CD4-positive, alpha-beta T cell treated with Interleukin-6 at 100 ng/mL for 8 hours (primary cell): ENCODE measurements at places on chromosomes 4 and X.

- no peak for DNase-seq
Observed at GRCh38 chrX:136185401-136186022, 38.2 kb downstream of the FHL1 start.

- no peak for DNase-seq
Observed at GRCh38 chr4:67366311-67366861, 178.9 kb downstream of the CENPC start.

DNA sequence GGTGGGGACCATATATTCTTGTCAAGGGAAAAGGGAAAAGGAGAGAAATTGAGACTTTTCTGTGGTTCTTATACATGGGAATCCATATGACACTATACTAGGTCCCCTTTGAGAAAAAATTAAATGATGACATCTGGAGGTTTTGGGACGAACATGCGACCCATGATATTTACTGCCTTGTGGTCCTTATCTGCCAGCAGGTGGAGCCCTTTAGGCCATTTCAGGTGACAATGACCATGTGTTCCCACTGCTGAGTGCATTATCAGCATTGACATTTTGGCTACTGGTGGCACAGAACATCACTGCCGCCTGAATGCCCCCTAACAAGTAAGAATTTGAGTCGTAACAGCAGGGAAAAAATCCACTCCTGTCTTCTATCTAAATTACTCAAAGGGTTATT lies 843.4 kb downstream of the FSTL5 start:
- no peak for DNase-seq

GRCh38 chr4:150402871-150403272 lies 179.1 kb upstream of the MAB21L2 start:
- no peak for DNase-seq

- peak; percentile 19 for DNase-seq
Observed at GRCh38 chr4:154626793-154627484, 14.5 kb upstream of the FGG start.

DNA sequence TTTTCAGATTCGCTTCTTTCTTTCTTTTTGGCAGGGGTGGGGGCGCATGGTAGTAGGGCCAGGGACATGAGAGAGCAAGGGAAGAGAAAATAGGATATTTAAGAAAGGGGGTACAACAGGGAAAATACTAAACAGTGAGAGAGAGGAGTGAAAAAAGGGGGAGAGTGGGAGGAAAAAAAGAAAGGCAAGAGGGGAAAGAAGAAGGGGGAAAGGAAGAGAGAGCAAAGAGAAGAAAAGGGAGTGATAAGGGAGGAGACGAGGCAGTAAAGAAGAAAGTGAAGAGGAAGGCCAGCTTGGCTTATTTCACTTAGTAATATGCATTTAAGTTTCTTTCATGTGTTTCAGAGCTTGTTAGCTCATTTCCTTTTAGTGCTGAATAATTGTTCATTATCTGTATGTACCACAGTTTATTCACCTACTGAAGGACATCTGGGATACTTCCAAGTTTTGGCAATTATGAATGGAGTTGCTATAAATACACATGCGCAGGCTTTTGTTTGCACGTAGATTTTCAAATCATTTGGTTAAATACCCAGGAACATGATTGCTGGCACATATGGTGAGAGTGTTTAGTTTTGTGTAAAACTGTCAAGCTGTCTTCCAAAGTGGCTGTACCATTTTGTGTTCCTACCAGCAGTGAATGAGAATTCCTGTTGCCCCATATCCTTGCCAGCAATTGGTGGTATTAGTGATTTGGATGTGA lies 37.3 kb downstream of the CASP6 start:
- no peak for DNase-seq

DNA sequence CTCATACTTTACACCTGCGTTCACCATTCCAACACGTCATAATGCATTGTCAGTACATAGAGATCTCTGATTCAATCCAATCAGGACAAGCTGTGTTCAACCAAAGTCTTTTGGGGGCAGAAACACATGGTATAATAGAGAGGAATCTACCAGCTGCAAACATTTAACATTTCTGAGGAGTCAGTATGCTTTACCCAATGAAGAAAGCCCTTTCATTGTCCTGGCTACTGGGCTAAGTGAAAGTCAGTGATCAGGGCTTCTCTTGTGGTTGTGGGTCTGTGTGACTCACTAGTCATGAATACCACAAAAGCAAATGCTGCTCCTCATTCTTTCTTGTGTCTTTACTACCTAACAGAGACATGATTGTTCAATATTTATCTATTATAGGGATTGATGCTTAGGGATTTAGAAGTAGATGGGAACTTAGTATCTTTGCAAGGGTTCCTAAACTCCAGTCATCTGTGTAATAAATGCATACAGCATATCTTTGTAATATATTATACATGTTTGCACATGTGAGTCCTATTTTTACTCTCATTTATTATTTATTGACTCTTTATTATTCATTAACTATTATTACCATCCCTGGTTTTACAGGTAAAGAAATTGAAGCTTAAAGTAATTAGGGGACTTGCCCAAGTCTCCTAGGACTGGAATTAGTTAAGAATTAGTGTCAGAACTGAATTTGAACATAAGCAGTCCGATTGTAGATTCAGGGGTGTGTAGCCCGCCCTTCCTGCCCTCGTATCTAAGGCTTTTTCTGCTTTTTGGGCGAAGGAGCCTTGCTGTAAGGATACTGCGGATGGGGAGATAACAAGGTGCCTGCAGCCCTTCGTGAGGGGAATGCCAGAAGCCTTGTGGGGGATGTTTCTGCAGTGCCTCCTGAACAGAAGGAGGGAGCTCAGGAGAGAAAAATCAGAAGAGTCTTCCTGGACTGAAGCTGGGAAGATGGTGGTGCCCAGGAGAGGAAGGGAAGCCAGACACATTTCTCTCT lies 353.1 kb upstream of the BOD1L1 start:
- DNase-seq = no peak

DNA sequence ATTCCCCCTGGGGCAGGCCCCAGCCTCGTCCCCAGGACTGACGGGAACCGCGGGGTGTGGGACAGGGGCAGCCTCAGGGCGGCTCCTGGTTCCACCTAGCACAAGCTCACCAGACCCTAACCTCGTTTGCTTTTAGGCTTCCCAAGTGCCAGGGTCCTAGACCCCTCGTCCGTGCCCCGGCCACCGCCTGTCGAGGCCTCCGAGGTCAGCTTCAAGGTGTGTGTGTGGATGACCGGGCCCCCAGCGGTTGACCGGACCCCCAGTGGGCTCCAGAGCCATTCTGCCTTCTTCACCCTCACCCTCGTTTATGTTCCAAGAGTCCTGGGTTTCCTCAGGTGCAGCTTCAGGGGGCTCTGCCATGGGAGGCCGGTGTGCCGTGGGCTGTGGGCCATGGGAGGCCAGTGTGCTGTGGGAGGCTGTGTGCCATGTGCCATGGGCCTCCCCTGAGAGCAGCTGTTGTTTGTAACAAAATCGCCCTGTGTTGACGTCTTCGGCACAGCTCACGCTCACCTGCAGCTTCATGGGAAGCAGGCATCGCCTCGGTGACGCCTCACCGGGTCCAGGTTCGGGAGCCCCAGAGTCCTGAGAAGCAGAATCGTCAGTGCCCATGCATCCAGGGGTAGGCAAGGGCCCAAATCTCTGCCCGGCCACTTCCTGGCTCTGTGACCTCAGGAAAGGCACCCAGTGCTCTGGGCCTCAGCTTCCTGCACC lies 43.0 kb upstream of the HMX1 start:
- no peak for DNase-seq

DNA sequence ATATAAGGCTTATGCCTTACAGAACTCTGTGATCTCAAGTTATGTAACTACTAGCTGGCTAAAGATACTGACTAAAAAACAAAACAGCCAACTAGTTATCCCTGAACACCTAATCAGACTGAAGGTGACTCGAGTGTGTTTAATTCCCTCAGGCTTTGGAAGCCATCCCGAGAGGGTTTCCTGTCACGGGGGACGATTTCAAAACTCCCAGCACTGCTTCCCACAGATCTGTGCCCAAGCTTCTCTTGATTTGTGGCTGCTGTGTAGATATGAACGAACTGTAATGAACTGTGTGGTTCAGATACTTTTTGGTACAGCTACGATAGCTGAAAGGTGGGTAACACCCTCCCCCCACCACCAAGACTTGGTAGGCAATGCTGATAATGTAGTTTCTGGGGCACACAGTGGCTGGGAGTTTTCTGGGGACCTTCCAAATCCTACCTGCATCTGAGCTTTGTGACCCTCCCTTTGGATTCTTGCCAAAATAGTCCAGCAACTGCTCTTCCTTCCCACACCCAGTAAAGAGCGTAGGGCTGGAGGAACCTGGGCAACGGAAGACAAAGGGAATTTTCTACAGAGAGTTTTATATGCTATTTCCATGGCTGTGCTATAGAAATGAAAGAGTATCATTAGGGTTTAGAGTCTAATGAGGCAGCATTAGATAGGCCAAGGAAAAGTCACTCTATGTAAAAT lies 148.8 kb downstream of the MGST2 start:
- DNase-seq = no peak

GRCh38 chrX:143058120-143058519 lies 32.4 kb downstream of the SPANXN4 start:
- DNase-seq = no peak

- peak; percentile 0 for DNase-seq
Observed at GRCh38 chr4:10200869-10201268, 84.3 kb upstream of the WDR1 start.

DNA sequence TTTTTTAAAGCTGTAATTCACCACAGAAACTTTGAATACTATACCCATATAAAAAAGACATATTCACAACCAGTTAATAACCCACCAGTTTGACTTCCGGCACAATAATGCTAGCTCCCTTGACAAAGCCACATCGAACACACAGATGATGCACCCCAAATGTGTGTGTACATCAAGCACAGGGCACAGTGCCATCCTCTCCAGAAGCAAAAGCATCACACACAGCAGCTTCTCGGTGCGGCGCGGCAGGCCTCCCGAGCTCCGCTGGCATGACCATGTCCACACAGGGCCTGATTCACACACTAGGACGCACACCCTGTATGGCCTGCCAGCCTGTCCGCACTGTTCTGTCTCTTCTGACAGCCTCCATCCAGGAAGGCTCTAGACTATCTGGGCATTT lies 88.0 kb downstream of the LEF1 start:
- DNase-seq = peak; percentile 65

DNA sequence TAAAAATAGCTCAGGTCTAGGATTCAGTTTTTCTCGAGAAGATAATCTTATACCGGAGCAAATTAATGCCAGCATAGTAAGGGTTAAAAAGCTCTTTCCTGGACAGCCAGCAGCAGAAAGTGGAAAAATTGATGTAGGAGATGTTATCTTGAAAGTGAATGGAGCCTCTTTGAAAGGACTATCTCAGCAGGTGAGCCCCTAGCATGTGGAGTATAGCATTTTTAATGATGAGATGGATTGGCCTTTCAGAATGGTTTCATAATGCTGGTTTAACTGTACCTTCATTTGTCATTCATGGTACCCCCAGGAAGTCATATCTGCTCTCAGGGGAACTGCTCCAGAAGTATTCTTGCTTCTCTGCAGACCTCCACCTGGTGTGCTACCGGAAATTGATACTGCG lies 79.4 kb downstream of the SLC10A6 start:
- DNase-seq = no peak

DNA sequence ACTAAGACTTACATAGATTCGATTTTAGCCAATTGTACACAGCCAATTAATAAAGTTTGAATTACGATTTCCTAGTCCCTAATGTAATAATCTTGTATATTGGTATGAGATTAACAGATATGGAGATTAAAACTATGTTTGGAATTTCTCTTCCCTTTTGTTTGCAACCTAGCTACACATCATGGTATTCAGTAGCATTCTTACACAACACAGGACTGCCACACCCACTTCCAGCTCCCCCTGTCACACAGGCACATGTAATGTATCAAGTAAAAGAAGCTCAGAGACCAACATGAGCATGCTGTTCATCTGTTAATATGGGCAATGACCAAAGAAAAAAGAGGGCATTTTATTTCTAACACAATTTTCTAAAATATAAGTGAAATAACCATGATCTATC lies 12.8 kb downstream of the SLC6A14 start:
- DNase-seq = no peak

DNA sequence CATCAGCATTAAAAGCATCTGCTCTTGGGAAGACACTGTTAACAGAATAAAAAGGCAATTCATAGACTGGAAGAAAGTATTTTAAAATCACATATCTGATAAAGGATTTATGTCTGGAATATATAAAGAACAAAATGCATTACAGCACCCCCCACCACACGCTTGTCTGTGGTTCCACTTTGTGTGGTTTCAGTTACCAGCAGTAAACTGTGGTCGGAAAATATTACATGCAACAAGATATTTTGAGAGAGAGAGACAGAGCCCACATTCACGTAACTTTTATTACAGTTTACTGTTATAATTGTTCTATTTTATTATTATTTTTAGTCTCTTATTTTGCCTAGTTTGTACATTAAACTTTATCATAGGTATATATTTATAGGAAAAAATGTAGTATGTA lies 21.2 kb upstream of the PDE6B start:
- DNase-seq = no peak

DNA sequence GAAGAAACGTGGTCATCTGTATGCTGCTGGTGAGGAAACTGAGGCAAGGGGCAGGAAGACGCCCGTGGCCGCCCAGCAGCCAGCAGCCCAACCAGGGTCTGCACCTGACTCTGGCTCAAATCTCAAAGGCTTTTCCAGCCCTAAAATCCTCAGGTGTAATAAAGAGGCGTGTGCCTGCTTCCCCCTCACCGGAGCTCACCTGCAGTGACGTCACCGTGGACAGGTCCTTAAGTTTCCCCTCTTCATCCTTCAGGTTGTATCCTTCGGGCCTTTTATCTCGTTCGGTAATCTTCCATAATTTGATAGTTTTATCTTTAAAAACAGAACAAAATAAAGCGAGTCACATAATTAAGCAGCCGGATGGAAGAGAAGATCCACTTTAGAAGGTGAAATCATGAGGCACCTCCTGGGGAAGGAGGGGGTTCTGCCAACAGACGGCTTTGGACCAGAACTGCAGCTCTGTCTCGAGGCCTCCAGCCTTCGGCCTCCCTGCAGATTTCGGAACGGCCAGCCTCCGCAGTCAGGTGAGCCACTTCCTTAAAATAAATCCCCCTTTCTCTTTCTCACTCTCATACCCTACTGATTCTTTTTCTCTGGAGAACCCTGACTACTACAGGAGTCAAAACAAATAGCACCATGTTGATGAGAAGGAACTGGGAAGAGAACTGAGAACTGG lies 96.7 kb downstream of the PPP2R2C start:
- no peak for DNase-seq

GRCh38 chr4:176579226-176579625 lies 213.5 kb downstream of the VEGFC start:
- DNase-seq = no peak

GRCh38 chr4:157221426-157221894 lies 932 bp downstream of the GRIA2 start:
- no peak for DNase-seq

GRCh38 chr4:120777459-120777858 lies 145.1 kb downstream of the PRDM5 start:
- no peak for DNase-seq
